ENCODE measurements at places on chromosomes 11 and 22.

DNA sequence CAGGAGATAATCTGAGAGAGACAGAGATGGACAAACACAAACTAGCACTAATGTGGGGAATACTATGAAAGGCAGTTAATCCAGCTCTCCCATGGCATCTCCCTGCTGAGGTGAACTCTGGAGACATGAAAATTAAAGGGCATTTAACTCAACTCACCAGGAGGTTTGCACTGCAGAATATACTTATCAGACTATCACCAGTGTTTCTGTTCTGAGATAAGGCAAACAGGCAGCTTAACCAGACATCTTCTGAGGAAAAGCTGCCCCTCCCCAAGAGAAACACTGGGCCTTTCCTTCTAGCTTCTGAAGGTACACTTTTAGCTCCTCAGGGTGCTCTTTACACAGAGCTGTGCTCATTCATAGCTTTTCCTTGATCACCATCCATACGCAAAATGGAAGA lies 85.5 kb downstream of the AMBRA1 start:
- DNase-seq: no peak

- peak; percentile 60 for DNase-seq
Measured at GRCh38 chr22:47281126-47282106, 519.0 kb downstream of the TBC1D22A start.

- DNase-seq: no peak
Measured at GRCh38 chr11:65065851-65066250, 7.5 kb upstream of the NAALADL1 start.

GRCh38 chr22:48853627-48854240 lies 973.9 kb downstream of the BRD1 start:
- DNase-seq: no peak

DNA sequence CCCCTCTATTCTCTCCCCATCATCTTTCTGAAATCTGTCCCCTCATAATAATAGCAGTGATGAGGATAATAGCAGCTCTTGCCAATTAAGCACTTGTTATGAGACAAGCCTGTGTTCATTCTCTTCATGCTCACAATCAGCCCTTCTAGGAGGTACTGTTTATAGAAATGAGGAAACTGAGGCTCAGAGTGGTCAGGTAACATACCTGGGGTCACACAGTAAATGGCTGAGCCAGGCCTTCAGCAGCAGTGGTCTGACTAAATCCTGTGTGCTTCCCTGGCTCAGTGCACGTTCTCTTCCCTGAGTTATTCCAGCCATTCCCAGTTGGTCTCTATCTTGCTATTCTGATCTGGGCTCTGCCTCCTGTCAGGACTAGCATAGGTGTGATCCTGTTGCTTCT lies 3.8 kb upstream of the CNIH2 start:
- DNase-seq: no peak

DNA sequence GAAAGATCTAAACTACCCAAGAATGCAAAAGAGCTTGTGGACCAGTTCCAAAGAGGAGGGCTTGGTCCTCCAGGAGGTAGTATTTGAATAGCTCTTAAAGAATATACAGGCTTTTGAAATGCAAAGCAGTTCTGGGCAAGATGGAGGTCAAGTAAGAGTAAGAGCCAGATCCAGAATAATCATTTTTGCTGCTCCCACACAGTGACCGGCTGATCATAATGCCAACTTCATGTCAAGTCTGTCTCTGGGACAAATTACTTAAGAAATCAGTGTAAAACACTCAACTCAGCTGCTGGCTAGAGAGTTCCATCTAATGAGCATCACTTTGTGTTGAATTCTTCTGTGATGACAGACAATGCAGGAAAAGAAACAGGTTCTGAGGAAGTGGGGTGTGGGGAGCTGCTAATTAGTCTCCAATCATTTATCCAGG lies 250.9 kb upstream of the NARS2 start:
- DNase-seq: peak; percentile 34

- no peak for DNase-seq
Measured at GRCh38 chr11:57094181-57094935, 87.4 kb upstream of the LRRC55 start.

- no peak for DNase-seq
Measured at GRCh38 chr22:48489551-48490499, 1337.8 kb downstream of the BRD1 start.

GRCh38 chr11:111589886-111590499 lies 12.3 kb upstream of the SIK2 start:
- no peak for DNase-seq

DNA sequence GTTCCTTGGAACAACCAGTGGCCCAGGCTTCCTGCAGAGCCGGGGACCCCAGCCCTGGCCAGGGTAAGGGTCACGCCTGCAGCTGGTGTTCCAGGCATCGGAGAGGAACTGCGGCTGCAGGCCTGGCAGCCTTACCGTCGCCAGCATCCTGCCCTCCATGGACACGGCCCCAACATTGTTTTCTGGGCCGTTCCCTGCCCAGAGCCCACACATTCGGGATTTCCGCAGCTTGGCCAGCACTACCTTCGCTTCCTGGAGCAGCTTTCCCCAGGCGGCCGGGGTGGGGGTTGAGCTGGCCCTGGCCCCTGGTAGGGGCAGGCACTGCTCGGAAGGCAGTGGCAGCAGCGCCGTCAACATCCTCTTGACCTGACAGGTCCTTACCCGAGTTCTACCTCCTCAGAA lies 17.7 kb downstream of the TXN2 start:
- DNase-seq: no peak

DNA sequence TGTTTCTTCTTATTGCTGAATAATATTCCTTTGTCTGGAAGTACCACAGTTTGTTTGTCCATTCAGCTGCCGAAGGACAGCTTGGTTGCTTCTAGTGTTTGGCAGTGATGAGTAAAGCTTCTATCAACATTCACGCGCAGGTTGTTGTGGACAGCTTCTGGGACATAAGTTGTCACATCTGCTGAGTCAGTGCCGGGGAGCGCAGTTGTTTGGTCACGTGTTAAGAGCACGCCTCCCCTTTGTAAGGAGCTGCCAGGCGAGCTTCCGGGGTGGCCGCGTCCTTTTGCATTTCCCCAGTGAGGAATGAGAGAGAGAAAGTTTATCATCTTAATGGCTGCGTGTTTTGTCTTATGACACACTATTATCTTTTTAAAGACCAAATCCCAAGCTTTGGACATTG lies 30.3 kb downstream of the SAMM50 start:
- DNase-seq: no peak

DNA sequence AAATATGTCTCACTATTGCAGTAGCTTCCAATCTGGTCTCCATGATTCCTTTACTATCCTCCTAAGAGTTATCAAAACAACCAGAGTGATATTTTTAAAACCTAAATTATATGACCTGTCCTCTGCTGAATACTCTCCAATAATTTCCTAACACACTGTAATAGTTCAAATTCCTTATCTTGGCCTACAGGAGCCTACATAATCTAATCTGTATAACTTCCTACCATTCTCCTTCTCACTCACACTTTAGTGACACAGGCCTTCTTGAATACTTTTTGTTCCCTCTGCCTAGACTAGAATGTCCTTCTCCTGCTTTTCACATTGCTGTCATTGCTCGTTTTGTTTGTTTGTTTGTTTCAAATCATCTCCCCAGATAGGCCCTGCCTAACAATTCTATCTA lies 9.4 kb downstream of the FHIP1B start:
- peak; percentile 22 for DNase-seq

DNA sequence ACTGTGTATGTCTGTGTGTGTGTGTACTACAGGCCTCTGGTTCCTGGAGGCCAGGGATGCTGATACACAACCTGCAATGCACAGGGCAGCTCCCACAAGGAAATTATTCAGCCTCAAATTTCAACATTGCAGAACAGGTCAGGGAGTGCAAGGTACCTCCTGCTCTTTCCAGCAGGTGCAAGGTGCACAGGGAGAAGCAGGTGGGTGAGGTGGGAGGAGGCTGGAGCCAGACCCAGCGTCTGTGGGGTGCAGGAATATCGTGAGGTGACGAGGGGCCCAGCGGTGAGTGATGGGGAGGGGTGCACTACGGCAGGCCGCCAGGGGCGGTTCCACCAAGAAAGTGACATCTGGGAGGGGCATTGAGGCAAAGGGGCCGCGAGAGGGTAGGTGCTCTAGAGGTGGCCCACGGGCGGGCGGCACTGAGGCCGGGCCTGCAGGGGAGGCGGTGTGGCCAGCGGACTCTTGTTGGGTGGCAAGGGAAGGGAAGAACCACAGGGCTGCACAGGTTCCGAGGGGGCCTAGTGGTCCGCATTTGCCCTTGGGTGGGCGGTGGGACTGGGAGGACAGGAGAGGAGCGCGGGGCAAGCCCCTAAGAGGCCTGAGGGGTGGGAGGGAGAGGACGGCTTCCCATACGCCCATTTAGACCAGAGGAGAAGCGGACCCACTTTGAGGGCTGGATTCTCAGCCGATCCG lies 21.6 kb downstream of the DGCR6L start:
- DNase-seq: no peak

- DNase-seq: peak; percentile 40
Measured at GRCh38 chr11:35785287-35786167, 123.0 kb downstream of the TRIM44 start.

GRCh38 chr11:100208207-100208606 lies 478.9 kb upstream of the ARHGAP42 start:
- DNase-seq: no peak

DNA sequence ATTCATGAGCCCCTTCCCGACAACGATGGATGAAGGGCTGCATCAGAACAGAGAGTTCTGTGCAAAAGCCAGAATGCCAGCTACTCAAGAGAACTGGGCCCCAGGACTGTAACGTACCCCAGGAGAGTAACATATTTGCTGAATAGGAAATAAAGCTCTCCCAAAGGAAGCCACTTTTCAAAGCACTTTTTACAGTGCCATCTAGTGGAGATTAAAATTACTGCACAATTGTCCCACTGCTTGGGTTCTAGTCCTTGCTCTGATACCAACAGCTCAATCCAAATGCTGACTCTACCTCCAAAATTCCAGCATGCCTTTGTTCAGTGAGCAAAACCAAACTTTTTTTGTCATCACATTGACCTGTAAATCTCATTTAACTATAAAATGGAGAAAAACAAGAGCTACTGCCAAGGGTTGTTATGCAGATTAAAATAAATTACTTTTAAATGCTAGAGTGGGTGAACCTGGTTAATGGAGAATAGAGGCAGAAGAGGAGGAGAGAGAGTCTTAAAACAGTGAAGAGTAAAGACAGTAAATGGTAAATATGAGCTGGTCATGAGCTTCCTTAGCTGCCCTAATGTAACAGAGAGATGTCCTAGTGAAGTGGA lies 87.6 kb upstream of the FSHB start:
- DNase-seq: peak; percentile 43

DNA sequence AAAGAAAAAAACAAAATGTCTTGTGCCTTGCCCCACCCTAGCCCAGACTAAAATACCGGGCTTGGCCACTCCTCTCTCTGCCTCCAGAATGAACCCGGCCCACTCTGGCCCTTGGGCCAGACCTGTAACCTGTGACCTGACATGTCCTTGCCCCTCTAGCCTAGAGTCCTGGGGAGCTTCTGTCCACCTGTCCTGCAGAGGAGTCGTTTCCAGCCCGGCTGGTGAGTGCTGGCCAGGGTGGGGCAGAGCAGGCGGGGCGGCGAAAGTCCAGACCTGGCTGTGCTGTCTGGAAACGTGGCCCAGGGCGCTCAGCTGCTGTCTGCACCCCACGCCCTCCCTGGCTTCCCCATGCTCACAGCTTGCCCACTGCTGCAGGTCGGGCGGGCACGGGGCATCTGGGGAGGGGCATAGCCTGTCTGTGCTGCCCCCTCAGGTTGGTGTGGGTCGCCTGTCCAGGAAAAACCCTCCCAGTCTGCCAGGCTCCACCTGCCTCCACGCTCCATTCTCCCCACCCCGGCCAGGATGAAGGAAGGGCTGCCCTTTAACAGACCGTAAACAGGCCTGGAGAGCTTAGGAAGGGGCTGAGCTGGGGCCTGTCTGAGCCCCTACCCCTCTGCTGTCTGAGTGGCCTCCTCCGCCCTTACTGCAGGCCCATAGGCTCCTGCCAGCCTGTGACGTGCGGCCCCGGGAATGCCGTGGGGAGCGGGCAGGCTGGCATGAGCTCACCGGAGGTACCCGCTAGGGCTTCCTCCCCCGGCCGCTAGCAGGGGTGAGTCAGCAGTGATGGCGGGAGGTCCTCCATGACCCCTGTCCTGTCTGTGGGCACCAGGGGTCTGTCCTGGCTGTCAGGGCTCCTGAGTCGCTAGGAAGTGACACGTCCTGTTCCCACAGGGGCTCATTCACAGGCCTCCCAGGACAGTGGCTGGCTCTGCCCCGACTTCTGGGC lies 1.9 kb downstream of the CD151 start:
- DNase-seq: peak; percentile 58

DNA sequence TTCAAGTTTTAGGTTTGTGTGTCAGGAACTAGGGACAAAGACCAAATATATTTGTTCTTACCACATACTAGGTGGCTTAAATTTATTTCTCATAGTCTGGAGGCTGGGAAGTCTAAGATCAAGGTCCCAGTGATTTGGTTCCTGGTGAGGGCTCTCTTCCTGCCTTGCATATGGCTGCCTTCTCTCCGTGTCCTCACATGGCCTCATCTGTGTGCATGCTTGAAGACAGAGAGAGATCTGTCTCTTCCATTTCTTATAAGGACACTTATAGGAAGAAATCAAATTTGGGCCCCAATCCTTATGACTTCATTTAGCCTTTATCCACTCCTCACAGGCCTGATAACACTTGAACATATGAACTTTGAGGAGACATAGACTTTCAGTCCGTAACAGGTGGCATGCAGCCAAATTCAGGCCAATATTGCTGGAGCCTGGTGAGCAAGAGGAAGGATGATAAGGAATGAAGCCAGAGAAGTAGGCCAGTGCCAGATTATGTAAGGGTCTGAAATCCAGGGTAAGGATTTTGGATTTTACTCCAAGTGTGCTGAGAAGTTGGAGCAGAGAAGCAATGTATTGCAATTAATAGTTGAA lies 35.1 kb downstream of the TTC17 start:
- DNase-seq: peak; percentile 86

- no peak for DNase-seq
Measured at GRCh38 chr22:29146091-29146560, 59.6 kb upstream of the EMID1 start.
